Panc1 (cell line): ENCODE measurements at places on chromosomes 16 and 17. TPM values are rescaled to one million over a fixed set of nuclear protein-coding genes. Genes with fewer than 3 reads are reported as not detected.

Gene TMEM208
- total RNA-seq: 25.6 TPM

Gene SDK2
- 0.41 TPM for total RNA-seq

Gene C16orf96
- total RNA-seq: 0.15 TPM

Gene CD300LB
- total RNA-seq: not detected

Gene CLEC18B
- total RNA-seq: not detected

GRCh38 chr17:51481370-51481769 lies 221.0 kb downstream of the UTP18 start:
- DNase-seq: no peak

GRCh38 chr16:20348365-20349185 lies 3.9 kb downstream of the UMOD start:
- no peak for DNase-seq

DNA sequence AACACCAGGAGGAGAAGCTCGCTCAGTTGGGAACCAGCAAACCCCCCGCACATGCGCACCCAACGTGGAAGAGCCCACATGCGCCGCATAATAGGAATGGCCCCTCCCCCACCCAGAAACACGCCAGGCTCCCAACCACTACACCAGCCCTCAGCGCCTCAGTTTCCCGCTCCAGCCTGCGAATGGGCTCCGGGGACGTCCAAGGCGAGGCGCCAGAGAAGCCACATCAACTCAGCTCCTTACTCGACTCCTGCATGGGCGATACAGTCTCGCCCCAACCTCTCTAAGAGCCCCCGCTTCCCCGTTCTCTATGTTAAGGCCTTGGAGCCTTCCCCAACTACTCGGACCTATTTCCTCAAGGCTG lies 504 bp downstream of the SRSF1 start:
- DNase-seq: no peak

DNA sequence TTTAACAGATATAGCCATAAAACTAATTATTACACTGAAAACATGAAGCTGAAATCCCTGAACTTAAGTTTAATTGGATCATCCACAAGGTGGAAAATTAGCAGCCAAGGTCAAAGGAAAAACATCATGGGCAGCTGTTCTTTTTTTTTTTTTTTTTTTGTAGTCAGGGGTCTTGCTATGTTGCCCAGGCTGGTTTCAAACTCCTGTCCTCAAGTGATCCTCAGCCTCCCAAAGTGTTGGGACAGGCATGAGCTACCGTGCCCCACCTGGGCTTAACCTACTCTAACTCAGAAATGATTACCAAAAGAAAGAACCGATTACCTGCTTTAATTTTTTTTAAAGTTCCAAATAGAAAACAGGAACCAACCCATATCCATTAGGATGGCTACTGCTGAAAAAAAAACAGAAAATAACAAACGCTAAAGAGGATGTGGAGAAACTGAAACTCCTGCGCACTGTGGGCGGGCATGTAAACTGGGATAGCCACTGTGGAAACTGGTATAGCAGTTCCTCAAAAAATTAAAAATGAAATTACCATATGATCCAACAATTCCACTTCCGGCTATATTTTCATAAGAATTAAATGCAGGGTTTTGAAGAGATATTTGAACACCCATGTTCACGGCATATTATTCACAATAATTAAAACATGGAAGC lies 8.6 kb downstream of the CMC2 start:
- DNase-seq: no peak

- DNase-seq: no peak
Measured at GRCh38 chr17:57909551-57909950, 45.7 kb downstream of the CUEDC1 start.

- DNase-seq: no peak
Measured at GRCh38 chr17:19347323-19348080, 15.0 kb downstream of the B9D1 start.

GRCh38 chr17:44575403-44575802 lies 18.1 kb downstream of the FZD2 start:
- DNase-seq: no peak

- no peak for DNase-seq
Measured at GRCh38 chr16:638034-638543, 2.0 kb upstream of the METTL26 start.

- peak; percentile 12 for DNase-seq
Measured at GRCh38 chr17:16286947-16287562, 66.2 kb downstream of the CENPV start.

DNA sequence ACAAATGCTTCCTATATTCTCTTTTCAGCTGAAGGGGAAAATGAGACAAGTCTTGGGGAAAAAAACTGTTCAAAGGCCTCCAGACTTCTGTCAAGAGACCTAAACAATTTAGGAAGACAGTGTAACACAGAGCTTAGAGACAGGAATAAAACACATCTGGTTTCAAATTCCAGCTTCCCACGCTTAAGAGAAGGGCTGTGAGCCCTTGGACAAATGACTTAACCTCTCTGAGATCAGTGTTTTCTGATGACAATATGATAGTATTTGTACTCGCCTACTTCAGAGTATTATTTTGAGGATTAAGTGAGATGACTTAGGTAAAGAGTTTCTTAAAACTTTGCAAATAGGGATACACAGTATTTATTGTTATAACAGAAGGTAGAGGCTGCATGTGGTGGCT lies 29.5 kb downstream of the SMURF2 start:
- DNase-seq: no peak

DNA sequence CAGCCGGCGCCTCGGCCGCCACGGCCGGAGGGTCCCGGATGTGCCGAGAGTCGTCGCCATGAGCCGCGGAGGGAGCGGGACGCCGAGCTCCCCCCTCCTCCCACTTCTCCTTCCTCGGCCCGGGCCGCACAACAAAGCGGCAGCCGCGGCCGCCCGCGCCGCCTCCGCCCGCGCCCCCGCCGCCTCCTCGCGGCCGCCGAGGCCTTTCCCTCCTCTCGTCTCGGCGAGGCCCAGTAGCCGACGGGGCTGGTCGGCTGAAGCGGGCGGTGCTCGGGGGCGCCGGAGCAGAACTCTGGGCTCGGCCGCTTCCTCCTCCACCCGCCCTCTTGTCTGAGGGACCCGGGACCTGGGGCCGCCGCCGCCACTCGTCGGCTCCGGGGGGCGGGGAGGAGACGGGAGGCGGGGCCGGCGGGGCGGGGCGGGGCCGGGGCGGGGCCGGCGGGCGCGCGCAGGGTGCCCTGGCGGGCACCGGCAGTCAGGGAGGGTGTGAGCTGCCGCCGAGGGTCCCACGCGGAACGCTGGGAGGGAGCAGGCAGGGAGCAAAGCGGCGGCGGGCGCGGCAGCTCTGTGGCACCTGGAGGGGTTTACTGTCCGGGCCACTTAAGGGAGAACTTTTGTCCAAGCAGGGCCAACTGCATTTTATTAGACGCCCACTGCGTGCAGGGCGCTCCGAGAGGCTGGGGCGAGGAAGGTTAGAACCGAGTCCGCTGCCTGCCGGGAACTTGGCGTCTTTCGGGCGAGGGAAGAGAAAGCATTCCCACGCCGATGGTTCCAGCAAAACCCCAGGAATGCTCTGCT lies at the start of gene SMURF2:
TSS of gene SMURF2 (minus strand) at position 332 of the 798 bp plus-strand sequence. CDS start 427 bp downstream, outside the sequence.
- no peak for DNase-seq

DNA sequence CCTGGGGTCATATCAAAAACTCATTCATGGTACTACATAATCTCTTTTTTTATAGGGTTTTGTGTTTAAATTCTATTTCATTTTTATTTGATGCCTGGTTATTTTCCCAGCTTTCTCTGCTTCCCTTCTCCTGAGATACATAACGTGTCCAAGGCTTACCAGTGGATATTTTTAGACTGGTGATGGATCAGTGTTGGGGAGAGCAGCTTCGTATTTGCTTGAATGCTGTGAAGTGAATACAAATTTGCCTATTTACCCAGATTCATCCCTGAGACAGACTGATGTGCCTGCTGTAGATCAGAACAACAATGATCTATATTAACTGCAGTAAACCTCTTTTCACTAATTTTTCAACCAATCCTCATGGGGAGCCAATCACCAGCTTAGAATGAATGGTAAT lies 43.2 kb upstream of the FOXJ1 start:
- DNase-seq: no peak

DNA sequence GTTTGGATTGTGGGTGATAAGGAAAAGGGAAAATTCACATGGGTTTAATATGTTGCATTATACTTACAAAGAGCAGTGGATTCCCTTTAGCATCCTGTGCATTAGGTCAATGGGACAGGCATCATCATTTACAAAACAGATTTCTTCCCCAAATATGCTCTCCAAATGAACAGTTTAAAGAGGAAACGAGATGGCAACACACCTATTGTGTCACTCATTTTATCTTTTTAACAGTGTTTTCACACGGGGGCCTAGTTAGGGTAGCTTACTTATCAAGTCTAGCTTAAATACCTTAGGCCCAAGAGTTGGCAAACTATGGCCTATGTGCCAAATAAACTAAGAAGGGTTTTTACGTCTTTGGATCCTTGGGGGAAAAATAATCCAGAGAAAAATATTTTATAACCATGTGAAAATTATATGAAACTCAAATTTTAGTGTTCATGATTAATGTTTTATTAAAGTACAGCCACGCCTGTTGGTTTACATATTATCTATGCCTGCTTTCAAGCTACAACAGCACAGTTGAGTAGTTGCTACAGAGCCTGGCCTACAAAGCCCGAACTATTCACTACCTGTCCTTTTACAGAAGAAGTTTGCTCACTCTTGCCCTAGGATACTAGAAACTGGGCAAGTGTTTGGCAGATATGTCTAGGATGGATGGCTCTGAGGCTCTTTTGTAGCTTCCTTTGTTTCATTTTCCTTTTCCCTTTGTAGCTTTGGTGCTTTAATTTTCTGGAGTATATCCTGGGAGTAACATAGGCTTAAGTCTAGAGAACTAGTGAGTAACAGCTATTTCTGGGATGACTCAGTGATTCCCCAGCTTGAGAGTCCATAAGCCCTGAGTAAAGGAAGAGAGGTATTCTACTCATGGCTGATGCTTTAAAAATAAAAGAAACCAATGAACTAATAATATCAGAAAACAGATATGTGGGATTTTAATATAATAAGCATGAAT lies 12.4 kb downstream of the NUP93 start:
- DNase-seq: no peak

GRCh38 chr17:58300336-58300735 lies 19.6 kb upstream of the MPO start:
- DNase-seq: no peak

DNA sequence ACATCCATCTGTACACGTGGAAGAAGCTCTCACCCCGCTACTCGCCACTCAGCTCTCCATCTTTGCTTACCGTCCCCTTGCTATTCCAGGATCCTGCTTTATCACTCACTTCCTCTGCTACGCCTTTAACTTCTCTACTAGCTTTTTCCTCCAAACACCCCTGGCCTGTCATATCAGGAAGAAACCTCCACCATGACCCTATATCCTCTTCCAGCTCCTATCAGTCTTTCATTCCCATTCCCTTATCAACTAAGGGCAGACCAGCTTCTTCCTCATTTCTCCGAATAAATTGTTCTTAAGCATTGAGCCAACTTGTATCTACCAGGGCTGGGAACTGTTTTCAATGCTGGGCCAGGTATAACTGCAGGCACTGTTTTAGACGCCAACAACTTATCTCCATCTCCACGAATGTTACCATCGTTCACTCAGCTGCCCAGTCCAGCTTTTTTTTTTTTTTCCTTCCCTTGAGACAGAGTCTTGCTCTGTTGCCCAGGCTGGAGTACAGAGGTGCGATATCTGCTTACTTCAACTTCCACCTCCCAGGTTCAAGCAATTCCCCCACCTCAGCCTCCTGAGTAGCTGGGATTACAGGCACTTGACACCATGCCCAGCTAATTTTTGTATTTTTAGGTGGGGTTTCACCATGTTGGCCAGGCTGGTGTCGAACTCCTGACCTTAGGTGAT lies 4.3 kb downstream of the IQCK start:
- DNase-seq: no peak

- DNase-seq: no peak
Measured at GRCh38 chr17:66191593-66192377, at the start of gene CEP112. Gene CEP112, minus strand, starts transcription at chr17:66192133.
